ENCODE measurements at places on chromosomes 6 and 20.

GRCh38 chr6:101422251-101422650 is 28.7 kb downstream of the GRIK2 start:
- DNase-seq, result no peak

DNA sequence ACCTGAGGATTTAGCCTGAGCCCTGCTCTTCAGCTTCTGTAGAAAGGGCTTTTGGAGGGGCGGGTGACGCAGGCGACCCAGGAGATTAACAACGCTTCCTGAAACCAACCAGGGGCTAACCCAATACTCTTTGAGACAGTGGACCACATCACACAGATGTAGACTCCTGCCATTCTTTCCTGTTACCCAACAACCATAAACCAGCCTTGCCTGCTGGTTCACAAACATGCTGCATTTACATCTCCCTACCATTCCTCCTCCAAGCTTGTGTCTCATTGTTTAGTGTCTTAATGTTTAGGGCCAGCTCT is 28.3 kb downstream of the PPP1R16B start:
- DNase-seq, result peak; percentile 51

DNA sequence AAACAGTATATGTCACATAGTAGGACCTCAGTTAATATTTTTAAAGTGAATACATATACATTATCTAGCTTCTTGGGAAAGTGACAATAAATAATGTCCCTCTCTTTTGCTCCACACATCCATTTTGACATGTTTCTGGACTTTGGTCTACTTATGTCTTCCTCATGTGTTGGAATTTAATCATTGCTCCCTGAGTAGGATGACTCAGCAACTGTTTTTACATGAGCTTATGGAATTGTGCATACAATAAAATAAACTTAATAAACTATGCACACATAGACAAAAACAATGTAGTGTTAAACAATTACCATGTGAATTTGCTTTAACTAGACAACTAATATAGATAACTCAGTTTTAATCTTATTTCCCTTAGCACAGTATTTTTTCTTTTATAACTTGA is 503.8 kb downstream of the TFAP2B start:
- DNase-seq, result no peak

GRCh38 chr6:380234-381218 is 11.0 kb upstream of the IRF4 start:
- DNase-seq, result no peak

DNA sequence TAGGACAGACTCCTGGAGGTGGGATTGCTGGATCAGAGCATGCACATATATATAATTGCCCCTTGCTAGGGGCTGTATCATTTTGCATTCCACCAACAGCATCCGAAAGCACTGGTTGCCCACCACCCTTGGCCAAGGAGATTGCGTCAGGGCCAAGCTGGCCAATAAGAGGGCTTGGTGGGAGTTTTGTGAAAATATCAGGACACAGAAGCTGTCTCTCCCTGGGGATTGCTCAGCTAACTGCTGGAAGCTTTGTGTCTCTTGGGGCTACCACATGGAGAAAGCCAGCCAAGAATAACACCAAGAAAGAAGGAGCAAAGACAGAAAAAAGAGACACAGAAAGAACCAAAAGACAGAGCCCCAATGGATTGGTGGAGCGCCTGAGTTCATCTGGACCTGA is 90.6 kb upstream of the RALGAPA2 start:
- DNase-seq, result no peak

- DNase-seq, result no peak
Observed at GRCh38 chr6:159876242-159876641, 14.5 kb upstream of the MAS1 start.

DNA sequence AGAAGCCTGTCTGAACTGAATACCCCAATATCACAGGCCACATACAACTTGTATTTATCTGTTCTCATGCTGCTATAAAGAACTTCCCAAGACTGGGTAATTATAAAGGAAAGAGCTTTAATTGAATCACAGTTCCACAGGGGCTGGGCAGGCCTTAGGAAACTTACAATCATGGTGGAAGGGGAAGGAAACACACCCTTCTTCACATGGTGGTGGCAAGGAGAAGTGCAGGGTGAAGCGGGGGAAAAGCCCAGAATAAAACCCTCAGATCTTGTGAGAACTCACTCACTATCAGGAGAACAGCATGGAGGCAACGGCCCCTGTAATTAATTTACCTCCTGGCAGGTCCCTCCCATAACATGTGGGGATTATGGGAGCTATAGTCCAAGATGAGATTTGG is 50.3 kb upstream of the FNDC1 start:
- DNase-seq, result no peak

DNA sequence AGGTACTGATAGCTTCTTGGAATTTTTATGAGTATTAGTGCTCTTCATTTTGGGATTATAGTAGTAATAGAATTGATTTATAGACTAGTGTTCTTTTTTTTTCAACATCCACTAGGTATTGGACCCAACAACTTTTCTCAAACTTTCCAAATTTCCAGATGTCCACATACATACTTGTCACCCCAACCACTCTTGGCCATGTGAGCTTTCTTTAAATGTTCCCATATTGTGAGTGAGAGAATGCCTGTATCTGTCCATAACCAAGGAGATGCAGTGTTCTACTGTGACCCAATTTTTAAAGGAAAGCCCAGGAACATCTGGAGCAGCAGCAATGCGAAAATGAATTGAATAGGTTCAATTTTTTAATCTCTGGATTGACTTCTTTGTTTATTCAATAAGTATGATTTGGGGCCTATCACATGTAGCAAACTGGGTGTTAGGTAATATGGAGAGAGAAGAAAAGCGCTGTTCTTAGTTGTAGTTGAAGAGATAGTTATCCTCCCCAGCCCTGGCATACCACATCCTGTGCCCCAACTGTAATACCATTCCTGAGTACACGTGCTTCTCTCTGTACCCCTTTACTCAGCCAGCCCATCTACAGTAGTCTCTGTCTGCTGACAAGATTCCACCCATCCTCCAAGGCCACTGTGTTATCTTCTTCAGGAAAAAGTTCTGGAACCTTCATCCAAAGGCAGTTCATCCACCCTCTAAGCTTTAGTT is 116.8 kb upstream of the SUPT3H start:
- no peak for DNase-seq

GRCh38 chr20:54524849-54525248 is 49.5 kb downstream of the DOK5 start:
- DNase-seq, result no peak

- no peak for DNase-seq
Observed at GRCh38 chr6:164359036-164359435, 944.5 kb downstream of the QKI start.

GRCh38 chr6:118764766-118765165 is 113.4 kb upstream of the CEP85L start:
- no peak for DNase-seq

- DNase-seq, result no peak
Observed at GRCh38 chr6:104639668-104640067, 220.1 kb downstream of the HACE1 start.

DNA sequence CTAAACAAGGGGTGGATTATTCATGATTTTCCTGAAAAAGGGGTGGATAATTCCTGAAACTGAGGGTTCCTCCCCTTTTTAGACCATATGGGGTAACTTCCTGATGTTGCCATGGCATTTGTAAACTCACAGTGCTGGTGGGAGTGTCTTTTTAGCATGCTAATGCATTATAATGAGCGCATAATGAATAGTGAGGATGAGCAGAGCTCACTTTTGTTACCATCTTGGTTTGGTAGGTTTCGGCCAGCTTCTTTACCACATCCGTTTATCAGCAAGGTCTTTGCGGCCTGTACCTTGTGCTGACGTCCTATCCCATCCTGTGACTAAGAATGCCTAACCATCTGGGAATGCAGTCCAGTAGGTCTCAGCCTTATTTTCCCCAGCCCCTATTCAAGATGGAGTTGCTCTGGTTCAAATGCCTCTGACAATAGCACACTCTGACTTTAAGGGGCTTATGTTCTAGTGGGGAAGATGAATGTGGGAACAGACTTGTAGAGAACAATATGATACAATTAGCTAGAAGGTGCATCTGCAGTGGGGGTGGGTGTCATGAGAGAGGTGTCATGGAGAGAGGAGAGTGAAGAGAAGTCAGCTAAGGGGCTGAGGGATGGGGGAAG is 4.2 kb upstream of the GPR31 start:
- no peak for DNase-seq

- no peak for DNase-seq
Observed at GRCh38 chr6:99232056-99232455, 117.4 kb downstream of the FAXC start.

- no peak for DNase-seq
Observed at GRCh38 chr20:35700625-35701148, 1.5 kb downstream of the ROMO1 start.

- no peak for DNase-seq
Observed at GRCh38 chr6:116060572-116061283, at the start of gene FRK. TSS of gene FRK (minus strand) at chr6:116060891. CDS start at chr6:116060311, 580 bp downstream.

DNA sequence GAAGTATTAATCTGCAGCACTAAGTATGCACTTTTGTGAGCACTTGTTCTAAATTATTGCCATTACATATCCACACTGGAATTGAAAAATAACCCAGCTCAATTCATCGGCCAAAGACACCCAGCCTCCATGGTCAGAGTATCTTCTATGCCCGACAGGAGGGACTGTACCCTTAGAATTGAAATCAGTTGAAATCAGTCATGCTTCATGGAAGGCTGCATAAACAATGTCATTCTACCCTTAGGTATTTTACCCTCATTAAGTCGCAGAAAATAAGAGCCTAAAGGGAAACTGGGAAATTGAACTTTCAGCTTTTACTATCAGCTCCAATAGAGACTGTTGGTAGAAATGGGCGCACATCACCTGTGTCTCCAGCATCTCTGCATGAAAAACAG is 2.9 kb upstream of the RAMACL start:
- DNase-seq, result no peak

DNA sequence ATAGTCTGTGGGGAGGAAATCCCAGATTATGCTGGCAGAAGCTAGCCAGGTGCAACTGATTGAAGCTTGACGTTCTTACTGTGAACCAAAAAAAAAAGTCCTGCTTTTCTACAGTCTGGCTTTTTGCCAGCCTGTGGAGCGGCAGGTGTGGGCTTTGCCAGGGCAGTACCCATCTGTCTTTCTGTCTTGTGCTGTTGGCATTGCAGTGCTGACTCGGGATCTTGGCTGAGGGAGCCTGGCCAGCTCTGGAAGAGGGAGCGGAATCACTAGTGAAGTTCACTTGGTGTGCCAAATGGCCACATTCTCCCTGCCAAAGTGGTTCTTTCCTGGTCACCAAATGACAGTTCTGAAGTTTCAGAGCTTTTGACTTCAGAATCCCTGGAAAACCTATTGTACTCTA is 5.0 kb downstream of the KIF3B start:
- DNase-seq, result no peak

DNA sequence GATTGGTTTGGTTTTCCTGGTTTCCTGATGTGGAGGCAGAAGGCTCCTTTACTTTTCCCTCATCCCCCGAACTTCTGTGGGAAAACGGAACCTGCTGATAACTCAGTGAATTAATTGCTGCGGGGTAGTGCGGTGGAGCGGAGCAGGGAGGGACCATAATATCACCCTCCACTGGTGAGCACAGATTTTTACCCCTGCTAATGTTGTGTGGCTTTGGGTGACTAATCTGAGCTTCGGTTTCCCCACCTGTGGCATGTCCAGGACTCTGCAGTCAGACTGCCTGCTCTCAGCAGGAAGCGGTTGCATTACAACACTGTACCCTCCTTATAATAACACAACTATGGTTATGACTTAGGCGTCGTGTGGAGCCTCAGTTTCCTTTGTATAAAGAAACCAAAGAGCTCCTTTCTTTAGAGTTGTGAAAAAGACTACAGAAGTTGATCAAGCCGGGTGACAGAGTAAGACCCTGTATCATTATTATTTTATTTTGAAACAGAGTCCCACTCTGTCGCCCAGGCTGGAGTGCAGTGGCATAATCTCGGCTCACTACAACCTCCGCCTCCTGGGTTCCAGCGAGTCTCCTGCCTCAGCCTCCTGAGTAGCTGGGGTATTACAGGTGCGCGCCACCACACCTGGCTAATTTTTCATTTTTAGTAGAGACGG is 2.2 kb upstream of the ID1 start:
- DNase-seq, result peak; percentile 69

GRCh38 chr6:79824202-79824601 is 123.2 kb downstream of the ELOVL4 start:
- DNase-seq, result no peak

DNA sequence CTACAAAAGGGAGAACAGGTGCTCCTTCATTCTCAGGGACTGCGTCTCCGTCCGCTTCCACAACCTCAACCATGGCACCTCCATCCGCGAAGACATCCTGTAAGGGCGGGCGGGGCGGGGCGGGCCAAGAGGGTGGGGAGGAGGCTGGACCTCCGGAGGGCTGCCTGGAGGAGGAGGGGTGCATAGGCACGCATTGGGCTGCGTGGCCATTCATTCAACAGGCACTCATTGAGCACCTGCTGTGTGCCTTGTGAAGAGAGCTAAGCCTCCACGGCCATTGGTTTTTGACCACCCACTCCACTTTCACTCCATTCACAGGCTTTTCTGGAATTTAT is 435 bp downstream of the ZSWIM3 start:
- DNase-seq, result peak; percentile 65

- no peak for DNase-seq
Observed at GRCh38 chr6:33413241-33414120, 2.7 kb downstream of the PHF1 start.

GRCh38 chr6:141548966-141549365 is 583.8 kb upstream of the GJE1 start:
- DNase-seq, result no peak

- DNase-seq, result no peak
Observed at GRCh38 chr20:48603116-48603818, 224.5 kb downstream of the PREX1 start.

- DNase-seq, result no peak
Observed at GRCh38 chr6:110366256-110366655, 8.1 kb upstream of the METTL24 start.

DNA sequence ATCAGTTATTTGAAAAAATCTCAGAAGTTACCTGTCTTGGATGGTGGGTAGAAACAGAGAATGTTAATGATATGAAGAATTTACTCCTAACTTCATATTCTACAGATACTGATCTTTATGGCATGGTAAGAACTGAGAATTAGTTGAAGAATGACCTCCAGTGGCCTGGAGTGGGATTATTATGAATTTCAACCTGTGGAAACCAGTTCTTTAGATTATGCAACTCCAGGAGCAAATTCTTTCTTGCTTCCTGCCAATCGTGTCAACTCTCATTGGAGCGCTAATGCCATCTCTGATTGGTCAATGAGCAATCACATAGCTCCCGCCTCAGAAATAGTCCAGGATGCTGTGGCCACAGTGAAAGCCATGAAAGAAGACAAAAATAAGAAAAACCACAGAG is 40.6 kb downstream of the LYRM2 start:
- DNase-seq, result no peak

- peak; percentile 11 for DNase-seq
Observed at GRCh38 chr20:25178563-25179438, 16.7 kb upstream of the ENTPD6 start.

GRCh38 chr6:30244560-30244959 is 31.4 kb upstream of the TRIM26 start:
- DNase-seq, result no peak

DNA sequence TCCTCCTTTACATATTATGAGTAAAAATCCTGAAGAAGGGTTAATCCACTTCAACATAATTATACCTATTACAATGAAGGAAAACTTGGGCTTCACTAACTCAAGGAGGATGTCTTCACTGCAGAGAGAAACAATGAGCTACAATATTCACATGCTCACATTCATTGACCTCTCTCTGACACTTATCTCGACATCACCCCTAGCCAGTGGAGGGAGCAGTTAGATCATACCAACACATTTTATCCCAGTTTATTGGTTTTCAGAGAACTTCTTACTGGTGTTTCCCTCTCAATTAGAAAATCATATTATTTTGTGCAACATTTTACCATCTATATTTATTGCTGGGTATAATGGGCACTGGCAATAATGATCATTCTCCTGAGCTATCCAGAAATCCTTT is 646.5 kb downstream of the TENT5A start:
- no peak for DNase-seq

Measured in activated CD4-positive, alpha-beta T cell treated with anti-CD3 and anti-CD28 coated beads for 48 hours (primary cell).